ENCODE measurements at places on chromosomes 11 and 22.
A peak's percentile ranks its signal among the peaks of the same experiment; 100 is the strongest.

DNA sequence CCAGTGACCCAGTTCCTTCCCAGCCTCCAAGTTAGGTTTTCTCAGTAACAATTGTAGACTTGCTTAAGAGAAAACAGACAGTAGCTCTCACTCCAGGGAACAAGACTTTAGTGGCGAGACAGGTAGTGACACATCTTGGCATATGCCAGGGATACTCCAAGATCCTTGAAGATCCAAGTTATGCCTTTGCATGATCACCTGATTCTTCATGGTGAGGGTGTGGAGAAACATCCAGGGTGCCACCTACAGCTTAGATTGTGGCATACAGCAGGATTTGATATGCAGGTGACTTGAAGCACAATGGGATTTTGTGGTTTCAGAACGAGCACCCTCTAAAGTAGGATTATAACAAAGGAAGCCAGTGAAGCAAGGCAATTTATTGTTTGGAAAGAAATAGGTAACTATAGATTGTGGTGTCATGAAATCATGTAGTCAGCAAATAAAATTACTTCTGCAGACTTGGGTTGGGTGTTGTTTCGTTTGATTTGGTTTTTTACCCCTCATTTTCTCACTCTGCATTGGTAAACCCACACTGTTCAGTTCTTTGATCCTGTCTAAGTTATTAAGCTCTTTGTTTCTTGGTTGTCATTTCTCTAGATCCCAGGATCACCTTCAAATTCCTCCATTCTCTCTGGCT is 9.2 kb downstream of the POU2AF3 start:
- peak; percentile 98 for DNase-seq

DNA sequence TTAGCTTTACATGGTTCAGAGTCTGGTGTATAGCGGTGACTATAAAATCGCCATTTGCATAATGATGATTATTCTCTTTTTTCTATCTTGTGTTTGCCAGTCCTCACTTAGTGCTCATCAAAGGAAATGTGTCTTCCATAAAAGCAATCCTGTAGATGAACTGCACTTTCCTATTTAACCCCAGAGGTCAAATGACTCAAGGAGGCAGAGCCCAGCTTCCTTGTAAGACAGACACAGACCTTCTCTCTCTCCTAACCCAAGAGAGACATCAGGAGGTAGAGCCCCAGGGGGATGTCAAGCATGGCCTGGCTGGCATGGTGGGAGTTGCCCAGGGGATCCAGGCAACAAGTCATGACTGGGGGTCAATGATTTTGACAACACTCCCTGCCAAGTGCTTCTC is 46.9 kb upstream of the CRTAM start:
- DNase-seq: no peak

- no peak for DNase-seq
These were observed 239.6 kb downstream of the LARGE1 start for GRCh38 chr22:33680632-33681031.

DNA sequence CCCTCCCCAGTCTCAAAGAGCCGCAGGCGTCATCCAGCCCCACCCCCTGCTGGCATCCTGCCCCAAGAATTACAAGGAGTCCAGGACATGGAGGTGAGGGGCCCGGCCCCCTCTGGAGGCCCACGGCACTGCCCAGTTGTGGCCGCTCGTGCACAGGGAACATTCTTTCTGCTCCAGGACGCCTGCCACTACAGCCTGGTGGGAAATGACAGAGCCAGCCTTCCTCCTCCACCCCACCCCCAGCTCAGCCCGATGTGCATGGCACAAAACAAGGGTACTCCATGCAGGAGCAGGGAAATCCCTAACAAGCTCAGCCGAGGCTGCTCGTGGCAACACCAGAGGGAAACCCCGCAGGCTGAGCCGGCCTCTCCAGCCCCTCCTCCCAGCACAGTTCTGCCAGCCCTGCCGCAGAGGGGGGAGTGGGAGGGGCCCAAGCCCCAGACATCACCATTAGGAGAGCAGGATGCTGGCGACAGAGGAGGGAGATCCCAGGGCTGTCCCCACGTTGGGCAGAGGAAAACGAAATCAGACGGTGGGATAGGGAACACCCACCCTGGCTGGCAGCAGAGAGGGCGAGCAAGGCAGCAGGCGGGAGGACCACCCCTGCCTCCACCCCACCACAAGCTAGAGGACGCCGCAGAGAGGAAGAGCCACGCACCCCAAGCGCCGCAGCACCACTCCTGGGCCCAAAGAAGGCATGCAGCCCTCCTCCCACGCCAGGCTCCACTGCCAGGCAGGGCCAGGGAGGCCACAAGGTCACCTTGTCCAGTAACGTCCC is 10.0 kb downstream of the IGSF9B start:
- DNase-seq: peak; percentile 92

DNA sequence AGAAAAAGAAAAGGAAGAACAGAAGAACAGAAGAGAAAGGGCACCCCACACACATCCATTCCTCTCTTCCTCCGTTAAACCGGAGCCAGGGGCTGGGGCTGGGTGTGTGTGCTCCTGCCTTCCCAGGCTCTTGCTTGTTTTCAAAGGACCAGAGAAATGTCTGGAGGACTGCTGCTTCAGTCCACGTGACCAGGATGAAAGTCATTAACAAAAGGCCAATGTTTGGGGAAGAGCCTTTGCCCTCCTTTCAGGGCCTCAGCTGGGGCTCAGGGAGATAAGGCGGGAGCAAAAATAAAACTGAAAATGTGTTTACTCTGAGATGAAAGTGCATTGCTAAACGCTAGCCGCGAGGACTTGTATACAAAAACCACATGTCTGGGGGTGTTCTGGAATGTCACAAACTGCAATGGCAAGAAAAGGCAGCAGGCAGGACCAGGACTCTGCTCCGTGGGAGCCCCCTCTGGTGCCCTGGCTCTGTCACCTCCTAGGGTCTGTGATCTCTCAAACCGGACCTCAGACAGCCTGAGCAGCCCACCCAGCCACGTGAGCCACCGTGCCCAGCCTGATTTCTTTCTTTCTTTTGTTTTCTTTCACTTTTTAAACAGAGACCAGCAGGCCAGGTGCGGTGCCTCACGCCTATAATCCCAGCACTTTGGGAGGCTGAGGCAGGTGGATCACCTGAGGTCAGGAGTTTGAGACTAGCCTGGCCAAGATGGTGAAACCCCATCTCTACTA is 31.6 kb upstream of the MYH9 start:
- DNase-seq: peak; percentile 25

DNA sequence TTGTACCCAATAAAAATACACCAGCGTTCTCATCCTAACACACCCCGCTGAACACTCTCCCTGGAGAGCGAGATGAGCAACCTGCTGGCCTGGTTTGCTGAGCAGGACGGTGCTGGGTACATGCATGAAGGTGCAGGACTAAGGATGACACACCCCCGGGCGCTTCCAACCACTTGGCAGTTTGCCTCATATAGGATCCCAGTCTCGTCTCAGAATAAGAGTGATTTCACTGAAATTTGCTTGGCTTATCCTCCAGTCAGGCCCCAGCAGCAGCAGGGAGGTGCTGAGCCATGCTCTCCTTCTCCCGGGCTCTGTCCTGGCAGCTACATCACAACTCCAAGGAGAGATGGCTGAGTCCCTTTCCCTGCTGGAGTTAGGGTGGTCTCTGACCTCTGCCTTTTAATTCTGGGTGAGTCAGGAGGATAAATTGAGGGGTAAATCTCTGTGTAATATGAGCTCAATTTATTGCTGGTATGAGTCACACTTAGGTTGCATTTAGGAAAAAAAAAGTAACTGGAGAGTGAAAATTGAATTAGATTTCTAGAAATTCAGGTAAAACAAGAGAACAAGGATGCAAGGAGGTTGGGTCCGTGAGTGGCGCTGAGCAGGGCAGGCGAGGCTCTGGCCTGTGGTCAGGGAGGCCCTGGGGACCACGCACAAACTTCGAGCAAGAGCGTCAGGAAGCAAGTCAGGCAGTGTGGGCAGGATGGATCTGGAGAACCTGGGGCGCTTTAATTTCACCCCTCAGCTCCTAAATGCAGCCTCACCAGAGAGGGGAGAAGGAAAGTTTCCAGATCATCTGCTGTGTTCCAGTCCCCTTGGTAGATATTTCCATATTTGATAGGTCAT is 974.0 kb downstream of the TBC1D22A start:
- no peak for DNase-seq

DNA sequence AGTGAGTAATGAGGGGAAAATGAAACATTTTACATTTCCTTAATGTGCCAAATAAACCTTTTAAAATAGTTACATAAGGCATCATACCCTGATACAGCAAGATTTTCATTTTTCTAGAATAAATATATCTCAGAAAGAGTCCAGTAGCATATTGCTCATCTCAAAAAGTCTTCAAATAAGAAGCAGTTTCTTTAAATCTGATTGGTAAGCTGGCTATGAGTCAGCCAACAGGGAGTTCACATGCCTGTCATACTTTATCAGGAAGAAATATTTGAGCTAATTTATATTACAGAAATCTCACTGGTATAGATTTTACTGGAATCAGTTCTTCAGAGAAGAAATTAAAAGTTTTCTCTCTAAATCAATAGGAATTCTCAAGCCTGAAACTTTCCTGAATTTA is 258.1 kb downstream of the C11orf87 start:
- DNase-seq: no peak

GRCh38 chr11:93846411-93846810 is 4.0 kb downstream of the VSTM5 start:
- no peak for DNase-seq

DNA sequence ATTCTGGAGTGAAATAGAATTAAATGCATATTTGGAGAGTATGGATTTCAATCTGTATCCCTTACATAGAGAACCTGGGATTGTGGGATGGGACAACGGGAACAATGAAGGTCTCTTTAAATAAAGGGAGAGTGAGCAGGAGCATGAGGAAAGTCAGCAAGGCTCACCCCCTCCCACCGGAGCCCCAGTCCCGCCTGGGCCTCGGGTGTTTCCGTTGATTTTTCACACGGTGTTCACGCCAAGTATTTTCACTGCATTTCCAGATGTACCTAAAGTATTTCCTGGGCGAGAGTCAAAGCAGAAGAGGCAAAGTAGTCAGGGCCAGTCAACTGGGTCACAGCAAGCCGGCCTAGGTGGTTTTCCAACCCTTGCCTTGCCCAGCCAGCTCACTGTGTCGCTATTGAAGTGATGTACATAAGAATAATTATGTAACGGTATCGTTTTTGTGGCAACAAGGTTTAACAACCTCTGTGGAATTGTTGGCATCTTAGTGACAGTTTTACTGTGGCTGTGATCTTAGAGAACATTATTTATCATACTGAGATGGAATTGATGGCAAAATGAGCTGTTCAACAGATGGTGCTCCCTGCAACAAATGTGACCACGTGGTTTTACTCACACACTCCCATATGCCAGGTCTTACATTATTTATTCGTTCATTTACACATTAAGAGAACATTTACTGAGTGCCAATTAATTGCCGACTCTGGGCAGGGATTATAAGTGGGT is 177.3 kb downstream of the ADAMTS15 start:
- no peak for DNase-seq

- DNase-seq: peak; percentile 74
These were observed 8.9 kb upstream of the PTPRJ start for GRCh38 chr11:47971501-47971900.

GRCh38 chr11:118597556-118597955 is 9.9 kb upstream of the PHLDB1 start:
- DNase-seq: no peak

DNA sequence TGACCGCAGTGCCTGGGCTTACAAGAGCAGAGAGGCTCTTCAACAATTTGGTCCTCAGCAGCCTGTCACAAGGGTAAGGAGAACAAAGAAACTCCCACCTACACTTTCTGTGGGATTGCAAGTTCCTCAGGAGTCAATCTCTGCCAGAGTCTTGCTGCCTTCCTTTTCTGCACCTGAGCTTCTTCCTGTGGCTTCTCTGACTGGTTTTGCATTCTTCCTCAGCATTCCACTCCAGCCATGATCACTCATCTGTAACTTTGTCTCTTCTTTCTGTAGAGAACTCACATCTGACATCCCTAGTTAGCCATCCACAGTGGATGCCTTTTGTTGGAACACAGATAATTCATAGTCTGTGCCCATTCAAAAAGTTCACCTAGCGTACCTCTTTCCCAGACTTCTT is 14.2 kb upstream of the OR6A2 start:
- no peak for DNase-seq

GRCh38 chr11:57406337-57406904 is 16.0 kb upstream of the PRG2 start:
- DNase-seq: no peak

DNA sequence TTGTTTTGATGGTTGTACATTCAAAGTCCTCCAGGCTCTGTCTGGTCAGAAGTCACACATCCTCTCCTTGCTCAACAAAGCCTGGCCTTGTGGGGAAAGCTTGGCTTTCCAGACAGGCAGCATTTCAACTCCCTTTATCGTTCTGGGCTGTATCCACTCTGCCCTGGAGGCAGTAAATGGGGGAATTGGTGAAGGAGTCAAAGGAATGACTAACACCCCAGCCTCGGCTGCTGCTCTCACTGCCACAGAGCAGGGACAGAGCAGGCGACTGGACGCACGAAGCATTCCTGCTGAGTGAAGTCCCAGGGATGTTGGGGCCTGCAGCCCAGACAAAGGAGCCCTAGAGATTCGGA is 52.8 kb downstream of the WNT11 start:
- no peak for DNase-seq

DNA sequence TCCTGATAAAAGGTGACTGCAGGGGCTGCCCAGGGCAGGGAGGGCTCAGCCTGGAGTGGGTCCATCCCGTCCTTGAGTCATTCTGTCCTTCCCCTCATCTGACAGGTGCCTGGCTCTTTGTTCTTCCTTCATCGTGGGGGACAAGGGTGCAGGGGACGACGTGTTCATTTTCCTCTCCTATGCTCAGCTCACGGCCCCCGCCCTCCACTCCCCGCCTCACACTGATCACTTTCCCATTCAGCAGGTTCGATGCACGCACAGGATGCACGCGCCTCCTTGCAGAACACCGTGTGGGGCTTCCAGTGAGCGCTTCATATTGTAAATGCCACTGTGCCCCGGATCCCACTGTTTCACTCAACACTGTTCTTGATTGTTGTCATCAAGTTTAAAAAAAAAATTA is 32.7 kb upstream of the SHANK2 start:
- no peak for DNase-seq

DNA sequence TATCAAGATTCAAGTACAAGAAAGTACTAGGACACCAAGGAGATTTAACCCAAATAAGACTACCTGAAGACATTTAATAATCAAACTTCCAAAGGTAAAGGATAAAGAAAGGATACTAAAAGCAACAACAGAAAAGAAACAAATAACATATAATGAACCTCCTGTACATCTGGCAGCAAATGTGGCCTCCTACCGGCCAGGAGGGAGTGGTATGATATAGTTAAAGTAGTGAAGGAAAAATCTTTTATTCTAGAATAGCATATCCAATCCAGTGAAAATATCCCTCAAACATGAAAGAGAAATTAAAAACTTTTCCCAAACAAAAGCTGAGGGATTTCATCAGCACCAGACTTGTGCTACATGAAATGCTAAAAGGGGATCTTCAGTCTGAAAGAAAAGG is 104.7 kb upstream of the GUCY1A2 start:
- no peak for DNase-seq

GRCh38 chr11:95697614-95698408 is 91.8 kb downstream of the FAM76B start:
- DNase-seq: no peak

GRCh38 chr22:47012589-47013370 is 250.3 kb downstream of the TBC1D22A start:
- peak; percentile 46 for DNase-seq

DNA sequence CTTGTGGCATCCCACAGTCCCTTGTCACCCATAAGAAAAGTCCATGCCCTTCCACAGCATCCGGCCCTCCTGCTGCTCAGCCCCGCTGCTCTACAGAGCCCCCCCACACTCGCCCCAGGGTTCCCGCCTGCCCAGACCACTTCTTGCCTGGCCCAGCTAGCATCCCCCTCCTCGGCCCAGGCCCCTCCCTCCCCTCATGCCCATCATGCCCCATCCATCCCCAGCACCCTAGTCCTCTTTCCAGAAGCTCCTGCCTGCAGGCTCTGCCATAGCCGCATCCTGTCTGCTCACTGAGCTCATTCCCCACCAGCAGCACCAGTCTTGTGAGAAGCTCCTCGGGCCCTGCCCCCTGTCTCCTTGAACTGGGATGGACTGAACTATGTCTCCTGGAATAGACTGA is 54.4 kb downstream of the LINC01488 start:
- DNase-seq: no peak

Measured in DMS79 (cell line).